ENCODE measurements at places on chromosomes 3 and 15. TPM values are rescaled to one million over a fixed set of nuclear protein-coding genes. Genes with fewer than 3 reads are reported as not detected.

DLG1 gene
- total RNA-seq = 121 TPM

CLRN1 gene
- total RNA-seq = not detected

DNA sequence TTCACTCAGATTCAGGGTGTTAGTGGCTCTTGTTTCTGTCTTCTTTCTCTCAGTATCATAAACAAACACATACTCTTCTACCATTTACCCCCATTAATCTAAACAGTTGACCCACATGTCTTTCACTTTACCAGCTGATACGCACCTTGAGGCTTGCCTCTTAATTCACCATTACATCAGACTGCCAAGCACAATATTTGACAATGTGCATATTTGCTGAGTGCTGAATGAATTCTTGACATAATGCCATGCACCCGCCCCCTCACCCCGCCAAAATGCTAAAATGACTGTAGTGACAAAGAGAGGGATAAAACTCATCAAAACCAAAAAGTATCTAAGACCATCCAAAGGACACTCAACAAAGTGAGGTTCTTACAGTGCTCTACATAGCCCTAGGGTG lies 57.4 kb downstream of the NGLY1 start:
- DNase-seq = no peak

GRCh38 chr3:121574449-121574848 lies 6.7 kb downstream of the ARGFX start:
- DNase-seq = peak; percentile 78

DNA sequence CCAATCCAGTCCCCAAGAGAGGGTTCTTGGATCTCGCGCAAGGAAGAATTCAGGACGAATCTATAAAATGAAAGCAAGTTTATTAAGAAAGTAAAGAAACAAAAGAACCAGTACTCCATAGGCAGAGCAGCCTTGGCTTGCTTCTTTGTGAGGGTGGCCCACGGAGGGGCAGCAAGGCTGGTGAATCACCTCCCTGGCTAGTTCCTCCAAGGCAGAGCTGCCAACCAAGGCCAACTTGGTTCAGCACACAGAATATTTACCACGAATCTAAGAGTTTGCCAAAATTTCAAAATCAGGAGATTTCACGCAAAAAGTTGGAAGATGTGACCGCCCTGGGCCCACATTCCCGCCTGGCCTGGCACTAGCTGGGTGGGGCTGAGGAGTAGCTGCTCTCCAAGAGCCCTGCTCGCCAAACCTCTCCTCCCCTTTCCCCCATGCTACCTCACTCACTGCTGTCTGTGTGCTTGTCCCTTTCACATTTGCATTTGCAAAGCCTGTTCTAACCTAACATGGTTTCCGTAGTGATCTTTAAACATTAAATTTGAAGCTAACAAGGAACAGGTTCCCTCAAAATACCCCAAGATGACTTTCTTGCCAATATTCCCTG lies 26.2 kb upstream of the DCUN1D1 start:
- no peak for DNase-seq

GRCh38 chr3:129016720-129017483 lies 15.8 kb downstream of the EFCC1 start:
- no peak for DNase-seq
